ENCODE measurements at places on chromosomes 16 and 17.

DNA sequence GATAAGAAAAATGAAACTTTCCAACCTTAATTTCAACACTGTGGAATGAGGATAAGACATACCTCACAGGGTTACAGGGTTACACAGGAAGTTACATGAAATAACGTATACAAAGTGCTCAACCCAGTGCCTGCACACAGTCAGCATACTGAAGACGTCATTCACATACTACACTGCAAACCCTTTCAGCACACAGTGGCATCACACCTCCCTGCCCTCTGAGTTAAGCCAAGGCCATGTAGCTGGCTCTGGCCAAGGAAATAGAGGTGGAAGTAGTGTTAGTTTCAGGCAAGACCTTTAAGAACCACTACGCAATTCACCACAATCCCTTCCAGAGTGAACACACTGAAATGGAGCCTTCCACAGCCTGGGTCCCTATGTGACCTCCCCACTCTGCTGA is 46.6 kb upstream of the GSG1L start:
- DNase-seq, result no peak

GRCh38 chr16:82793528-82794245 is 166.9 kb downstream of the CDH13 start:
- no peak for DNase-seq

DNA sequence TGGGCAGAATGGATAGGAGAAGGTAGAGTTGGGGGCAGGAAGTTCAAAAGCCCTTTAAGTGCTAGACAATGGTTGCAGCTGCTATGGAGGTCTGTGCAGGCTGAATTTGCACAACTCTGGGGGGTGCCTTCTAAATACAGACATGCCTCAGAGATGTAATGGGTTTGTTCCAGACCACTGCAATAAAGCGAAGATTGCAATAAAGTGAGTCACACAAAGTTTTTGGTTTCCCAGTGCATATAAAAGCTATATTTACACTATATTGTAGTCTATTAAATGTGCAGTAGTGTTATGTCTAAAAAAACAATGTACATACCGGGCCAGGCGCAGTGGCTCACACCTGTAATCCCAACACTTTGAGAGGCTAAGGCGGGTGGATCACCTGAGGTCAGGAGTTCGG is 60.5 kb upstream of the MYOCD start:
- no peak for DNase-seq

- DNase-seq, result no peak
These were observed 28.0 kb downstream of the YWHAE start for GRCh38 chr17:1371893-1372590.

- no peak for DNase-seq
These were observed 35.9 kb downstream of the RANBP10 start for GRCh38 chr16:67770346-67770991.

GRCh38 chr17:17448723-17449122 is 28.1 kb upstream of the MED9 start:
- no peak for DNase-seq

DNA sequence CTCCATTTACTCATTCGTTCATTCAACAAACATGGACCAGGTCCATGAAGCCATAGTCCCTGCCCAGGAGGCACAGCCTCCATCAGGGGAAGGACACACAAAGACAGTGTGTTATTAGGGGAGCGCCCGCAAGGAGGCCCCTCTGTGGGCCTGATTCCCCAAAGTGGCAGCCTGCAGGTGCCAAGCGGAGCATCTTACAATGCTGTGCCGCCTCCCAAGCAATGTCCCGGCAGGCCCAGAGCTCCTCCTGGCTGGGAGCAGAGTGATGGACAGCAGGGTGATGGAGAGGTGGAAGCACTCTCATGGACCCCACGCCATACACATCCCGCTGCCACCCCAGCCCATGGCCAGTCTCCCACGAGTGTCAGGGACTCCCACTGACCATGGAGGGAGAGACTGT is 25.8 kb downstream of the TRPV1 start:
- no peak for DNase-seq

GRCh38 chr16:56930486-56931270 is 1.3 kb upstream of the HERPUD1 start:
- no peak for DNase-seq

- DNase-seq, result no peak
These were observed 62.4 kb downstream of the NKD1 start for GRCh38 chr16:50610331-50611262.

Data from esophagus muscularis mucosa (tissue), 4 donors.